ENCODE measurements at places on chromosomes 13 and 19.

DNA sequence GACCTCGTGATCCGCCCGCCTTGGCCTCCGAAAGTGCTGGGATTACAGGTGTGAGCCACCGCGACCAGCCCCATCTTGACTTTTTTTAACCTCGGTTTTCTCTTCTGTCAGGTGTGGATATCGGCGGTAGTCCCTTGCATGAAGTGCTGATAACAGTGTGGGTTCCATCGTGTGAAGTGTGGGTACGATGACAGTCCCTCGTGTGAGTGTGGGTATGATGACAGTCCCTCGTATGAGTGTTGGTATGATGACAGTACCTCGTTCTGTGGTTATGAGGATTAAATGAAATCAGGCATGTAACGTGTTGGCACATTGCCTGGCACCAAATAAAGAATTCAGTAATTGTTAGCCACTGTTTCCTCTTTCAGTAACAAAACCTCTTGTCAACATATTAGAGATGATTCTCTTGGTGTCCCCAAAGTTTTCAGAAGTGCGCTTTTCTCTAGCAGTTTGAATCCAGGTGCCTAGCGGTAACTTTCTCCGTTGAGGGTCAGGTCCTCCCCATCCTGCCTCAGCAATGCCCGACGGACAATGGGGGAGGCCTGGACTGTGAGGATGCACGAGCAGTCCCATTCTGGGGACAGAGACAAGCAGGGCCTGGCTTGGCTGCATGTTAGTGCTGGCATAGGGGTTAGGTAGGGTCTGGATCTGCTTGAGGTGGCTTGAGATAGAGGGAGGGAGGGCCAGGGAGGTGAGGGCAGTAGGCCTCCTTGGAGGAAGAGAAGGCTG, 15.3 kb downstream of the GATAD2A start:
- no peak for DNase-seq

- DNase-seq, result no peak
Measured at GRCh38 chr19:1422943-1423342, 15.3 kb upstream of the RPS15 start.

DNA sequence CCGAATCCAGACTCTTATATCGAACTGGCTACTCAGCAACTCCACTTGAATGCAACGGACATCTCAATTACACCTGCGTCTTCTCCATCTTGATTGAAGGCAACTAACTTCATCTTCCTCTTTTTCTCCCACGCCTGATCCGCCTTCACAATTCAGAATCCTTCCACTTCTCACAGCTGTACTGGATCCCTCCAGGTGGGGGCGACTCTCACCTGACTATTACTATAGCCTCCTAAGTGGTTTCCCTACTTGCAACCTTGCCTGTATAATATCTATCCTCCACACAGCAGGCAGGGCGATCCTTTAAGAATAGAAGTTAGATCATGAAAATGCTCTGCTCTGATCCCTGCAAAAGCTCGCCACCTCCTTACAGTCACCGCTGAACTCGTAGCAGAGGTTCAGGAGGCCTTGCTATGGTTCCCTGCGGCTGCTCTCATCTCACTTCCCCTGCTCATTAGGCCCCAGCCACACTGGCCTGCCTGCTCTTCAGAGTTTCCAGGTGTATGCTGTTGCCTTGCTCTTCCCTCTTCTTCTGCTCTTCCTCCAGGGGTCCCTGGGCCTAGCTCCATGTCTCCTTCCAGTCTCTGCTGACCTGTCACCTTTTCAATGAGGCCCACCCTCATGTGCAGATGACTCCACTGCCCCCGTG, 31.9 kb downstream of the RFXAP start:
- peak; percentile 11 for DNase-seq

GRCh38 chr13:102394158-102395053, 7.4 kb downstream of the FGF14 start:
- DNase-seq, result peak; percentile 85

DNA sequence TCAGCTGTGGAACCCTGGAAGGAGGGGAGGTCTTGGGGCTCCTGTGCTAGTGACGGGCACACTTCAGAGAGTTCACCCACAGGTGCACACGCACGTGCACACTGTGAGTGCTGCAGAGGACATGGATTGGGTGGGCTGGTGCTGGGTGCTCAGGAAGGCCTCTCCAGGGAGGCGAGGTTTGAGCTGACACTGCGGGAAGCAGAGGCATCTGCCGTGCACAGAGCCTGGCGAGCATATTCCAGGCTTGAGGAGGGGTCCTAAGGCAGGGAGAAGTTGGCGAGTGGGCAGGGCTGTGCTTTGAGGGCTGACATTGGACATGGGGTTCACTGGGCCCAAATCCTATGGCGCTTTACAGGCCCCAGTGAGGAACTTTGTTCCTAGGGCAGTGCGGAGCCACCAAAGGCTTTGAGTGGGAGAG, 25.6 kb downstream of the CCDC8 start:
- DNase-seq, result no peak

GRCh38 chr19:13797058-13797440, 1.8 kb downstream of the ZSWIM4 start:
- DNase-seq, result no peak

DNA sequence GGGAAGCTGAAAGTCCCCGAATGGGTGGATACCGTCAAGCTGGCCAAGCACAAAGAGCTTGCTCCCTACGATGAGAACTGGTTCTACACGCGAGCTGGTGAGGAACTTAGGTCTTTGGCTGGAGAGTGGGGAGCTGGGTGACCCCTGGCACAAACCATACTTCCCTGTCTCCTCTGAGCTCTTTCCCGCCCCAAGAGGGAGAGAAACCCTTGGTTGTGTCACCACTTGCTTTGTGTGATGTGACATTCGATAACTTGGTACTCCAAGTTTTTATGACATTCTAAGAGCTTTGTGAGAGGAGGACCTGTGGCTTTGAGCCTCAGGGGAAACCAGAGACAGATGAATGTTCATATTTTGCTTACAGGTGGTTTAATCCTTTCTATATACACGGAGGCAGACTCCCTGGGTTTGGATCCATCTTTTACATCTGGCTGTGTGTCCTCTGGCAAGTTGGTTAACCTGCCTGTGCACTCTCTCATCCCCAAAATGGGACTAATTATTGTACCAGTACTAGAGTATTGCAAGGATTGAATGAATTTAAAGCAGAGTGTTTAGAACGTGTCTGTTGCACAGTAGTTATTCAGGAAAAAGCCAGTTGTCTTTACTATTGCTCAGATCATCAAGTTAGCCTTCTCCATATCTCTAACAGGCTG, 1.2 kb downstream of the RPS19 start:
- DNase-seq, result no peak

GRCh38 chr13:50512474-50513299, 330.8 kb downstream of the DLEU7 start:
- peak; percentile 41 for DNase-seq

DNA sequence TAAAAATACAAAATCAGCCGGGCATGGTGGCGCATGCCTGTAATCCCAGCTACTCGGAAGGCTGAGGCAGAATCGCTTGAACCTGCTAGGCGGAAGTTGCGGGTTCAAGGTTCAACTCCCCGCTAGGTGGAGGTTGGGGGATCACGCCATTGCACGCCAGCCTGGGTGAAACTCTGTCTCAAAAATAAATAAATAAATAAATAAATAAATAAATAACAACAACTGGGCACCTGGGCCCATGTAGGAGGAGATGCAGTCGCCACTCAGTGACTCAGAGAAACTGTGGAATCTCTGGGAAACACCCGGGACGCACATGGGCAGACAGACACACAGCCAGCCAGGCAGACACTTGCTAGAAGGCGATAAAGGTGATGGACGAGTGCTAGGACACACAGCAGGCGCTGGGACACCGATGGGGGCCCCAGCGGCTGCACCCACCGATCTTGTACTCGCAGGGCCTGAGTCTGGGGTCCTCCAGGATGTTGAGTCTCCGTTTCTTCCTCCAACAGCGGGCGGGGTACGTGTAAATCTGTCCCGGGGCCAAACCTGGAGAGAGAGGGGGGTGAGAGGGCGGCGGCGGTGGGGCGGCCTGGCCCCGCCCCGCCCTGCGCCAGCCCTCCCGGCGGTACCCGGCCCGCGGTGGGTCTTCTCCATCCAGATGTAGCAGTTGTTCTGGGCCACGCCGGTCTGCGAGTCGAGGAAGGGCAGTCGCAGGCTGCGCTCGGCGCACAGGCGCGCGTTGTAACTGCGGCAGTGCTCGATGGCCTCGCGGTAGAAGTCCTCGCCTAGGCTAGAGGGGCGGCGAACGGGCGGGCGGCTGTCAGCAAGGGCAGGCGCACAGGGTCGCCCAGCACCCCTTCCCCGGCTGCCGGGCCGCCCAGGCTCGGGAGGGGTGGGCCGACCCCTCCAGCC, 1.8 kb downstream of the DPF1 start:
- DNase-seq, result no peak

GRCh38 chr19:35042056-35042730, 672 bp downstream of the HPN start:
- no peak for DNase-seq

GRCh38 chr19:47227352-47228167, 3.4 kb downstream of the BBC3 start:
- peak; percentile 98 for DNase-seq

- peak; percentile 75 for DNase-seq
Measured at GRCh38 chr13:21033856-21034602, 27.4 kb downstream of the LATS2 start.

- DNase-seq, result peak; percentile 45
Measured at GRCh38 chr19:10290357-10290875, 664 bp downstream of the ICAM5 start.

- no peak for DNase-seq
Measured at GRCh38 chr13:40970803-40971202, 48.3 kb downstream of the ELF1 start.

DNA sequence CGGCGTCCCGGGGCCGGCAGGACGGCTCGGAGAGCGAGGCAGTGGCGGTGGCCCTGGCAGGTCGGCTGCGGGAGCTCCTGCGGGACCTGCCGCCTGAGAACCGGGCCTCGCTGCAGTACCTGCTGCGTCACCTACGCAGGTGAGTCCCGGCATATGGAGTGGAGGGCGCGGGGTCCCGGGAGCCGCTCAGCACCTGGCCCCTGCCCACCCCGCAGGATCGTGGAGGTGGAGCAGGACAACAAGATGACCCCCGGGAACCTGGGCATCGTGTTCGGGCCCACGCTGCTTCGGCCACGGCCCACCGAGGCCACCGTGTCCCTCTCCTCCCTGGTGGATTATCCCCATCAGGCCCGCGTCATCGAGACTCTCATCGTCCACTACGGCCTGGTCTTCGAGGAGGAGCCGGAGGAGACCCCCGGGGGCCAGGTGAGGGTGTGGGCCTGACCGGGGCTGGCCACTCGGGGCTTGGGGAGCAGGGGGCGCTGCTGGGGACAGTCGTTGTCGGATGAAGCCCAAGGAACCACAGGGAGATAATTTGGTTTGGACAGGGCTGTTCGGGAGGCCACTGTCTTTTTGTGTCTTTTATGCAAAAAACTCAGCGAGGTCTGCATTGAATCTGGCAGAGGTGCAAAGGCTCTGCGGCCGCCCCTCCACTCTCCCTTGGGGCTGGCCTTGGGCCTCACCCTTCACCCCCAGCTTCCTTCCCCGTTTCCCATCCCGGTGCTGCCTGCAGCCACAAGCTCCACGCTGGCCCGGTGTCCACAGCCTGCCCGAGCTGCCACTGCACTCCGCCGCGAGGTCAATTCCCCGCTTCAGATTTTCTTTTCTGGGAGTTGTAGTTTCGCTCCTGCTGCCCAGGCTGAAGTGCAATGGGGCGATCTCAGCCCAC, 12.0 kb downstream of the POLR2E start:
- DNase-seq, result no peak

- peak; percentile 45 for DNase-seq
Measured at GRCh38 chr19:18167975-18168645, 5.5 kb upstream of the IFI30 start.

GRCh38 chr19:4585556-4585955, 26.1 kb upstream of the SEMA6B start:
- DNase-seq, result no peak

DNA sequence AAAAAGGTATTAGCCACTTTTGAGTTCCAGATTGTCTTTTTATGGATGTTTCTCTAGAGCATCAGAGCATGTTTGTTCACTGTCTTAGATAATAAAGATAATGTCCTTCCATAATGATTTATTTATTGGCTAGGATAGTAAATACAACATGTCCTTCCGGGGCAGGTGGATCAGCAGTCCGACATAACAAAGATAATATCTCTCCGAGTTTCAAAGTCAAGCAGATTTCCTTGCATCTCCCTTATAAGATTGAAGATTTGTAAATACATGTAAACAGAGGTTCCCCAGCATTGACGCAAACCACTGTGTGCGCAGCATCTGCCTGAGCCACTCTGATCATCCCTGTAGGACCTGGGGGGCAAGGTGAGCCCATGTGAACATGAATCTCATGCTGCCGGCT, 8.8 kb upstream of the KLK15 start:
- no peak for DNase-seq

DNA sequence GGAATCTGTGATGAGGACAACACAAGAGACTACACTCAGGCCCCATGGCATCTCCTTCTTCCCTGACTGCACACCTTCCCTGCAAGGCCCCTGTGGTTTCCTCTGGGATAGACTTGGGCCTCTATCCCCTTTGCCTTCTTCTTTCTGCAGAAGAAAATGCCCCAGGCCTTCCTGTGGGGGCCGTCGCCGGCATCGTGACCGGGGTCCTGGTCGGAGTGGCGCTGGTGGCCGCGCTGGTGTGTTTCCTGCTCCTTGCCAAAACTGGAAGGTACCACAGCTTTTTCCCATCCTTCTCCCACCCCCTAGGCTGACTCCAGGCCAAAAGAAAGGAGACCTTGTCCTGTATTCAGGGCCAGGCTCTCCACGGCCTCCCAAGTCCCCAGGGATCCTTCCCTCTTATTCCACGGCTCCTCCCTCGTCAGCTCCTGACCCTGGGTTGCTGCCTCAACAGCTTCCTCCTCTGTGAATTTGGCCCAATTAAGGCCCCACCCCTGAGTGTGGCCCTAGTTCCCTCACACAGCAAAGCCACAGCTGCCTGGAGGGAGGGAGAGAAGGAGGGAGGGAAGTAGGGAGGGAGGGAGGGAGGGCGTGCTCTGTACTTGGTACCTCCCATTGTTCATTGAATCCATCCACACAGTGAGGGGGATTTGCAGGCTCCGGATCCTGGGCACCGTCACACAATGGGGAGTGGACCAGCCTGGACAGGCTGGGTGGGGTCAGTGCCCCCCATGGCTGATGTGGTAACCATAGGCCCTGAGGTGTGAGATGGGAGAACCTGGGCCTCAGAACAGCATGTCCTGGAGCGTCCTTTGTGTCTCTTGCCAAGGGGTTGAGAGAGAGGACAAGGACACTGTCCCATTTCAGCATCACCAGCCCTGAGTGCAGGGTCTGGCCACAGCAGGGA, 12.5 kb downstream of the CEACAM3 start:
- no peak for DNase-seq

DNA sequence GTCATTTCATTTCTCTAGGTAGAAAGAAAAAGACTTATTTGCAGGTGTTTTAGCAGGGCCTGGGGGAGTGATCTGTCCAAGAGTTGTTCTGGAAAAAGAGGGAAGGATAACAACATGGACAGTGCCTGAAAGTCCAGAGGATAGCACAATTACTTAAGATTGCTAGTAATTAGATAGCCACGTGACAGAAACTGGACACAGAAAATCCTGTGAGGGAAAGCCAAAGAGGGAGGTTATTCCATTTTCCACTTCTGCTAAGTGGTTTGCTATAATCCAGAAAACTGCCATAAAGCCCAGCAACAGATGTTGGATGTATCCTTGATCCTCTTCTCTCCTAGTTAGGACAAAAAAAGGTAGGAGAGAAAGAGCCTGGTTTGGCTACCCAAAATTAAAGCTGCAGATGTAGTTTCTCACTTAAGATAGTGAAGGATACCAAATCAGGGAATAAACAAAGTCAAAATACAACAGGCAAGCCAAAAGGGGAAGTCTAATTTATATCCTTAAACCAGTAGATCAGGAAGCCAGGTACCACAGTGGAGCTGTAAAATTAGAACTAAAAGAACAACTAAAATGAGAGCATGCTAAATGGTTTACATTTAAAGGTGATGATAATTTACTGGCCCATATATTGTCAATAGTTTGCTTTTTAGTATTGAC, 140.2 kb downstream of the VWA8 start:
- DNase-seq, result no peak

- DNase-seq, result peak; percentile 78
Measured at GRCh38 chr19:3365093-3365835, 1.1 kb upstream of the NFIC start.
